ENCODE measurements at places on chromosomes 7 and 10.

- no peak for DNase-seq
These were observed 536.6 kb downstream of the TCERG1L start for GRCh38 chr10:130774871-130775270.

GRCh38 chr7:104207348-104207730 is 474 bp downstream of the ORC5 start:
- no peak for DNase-seq

- no peak for DNase-seq
These were observed 162.6 kb downstream of the RAB11FIP2 start for GRCh38 chr10:117884093-117884492.

- DNase-seq: no peak
These were observed 93.8 kb upstream of the SMNDC1 start for GRCh38 chr10:110398419-110399105.

DNA sequence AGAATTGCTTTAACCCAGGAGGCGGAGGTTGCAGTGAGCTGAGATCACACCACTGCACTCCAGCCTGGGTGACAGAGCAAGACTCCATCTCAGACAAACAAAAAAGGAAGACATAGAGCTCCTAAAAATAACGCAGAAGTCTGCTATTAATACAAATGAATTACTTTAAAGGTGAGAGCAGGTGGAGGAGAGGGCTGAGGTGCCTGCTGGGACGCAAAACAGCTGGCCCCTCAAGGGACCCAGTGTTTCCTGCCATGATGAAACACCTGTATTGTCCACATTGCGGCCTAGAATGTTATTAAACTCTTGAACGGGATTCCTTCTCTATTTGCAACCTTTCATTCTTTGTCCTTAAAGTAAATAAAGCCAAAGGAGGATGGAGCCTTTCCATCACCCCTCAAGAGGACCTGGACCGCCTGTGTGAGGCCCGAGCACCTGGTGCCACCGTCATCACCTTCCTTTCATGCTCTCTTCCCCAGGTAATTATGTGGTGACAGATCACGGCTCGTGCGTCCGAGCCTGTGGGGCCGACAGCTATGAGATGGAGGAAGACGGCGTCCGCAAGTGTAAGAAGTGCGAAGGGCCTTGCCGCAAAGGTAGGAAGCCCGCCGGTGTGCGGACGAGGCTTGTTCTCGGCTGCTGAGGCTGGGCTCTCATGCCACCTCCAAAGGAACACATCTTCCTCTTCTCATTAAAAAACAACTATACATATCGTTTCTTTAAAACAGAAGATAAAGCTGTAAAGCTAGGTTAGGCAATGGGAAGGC is 136.7 kb downstream of the EGFR start:
- peak; percentile 24 for DNase-seq

- no peak for DNase-seq
These were observed 583.5 kb downstream of the SDK1 start for GRCh38 chr7:3884543-3884942.

- peak; percentile 35 for DNase-seq
These were observed 17.0 kb downstream of the FAM131B start for GRCh38 chr7:143345428-143345900.

DNA sequence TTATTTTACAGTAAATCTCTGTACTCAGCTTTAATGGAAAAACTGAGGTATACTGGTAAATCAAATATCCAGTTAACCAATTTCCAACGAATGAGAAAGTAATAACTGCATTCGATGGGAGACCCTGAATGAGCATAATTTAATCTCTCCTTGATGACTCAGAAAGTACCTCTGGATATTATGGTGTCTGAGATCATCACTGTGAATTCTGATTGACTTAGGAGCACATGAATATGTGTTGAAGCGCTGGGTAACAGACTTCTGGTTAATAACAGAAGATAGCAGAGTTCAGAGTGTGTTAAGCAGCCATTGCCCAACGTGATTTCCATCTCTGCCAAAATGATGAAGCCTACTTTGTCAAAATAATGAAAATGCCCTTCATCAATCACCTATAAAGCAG is 116.6 kb downstream of the NRP1 start:
- no peak for DNase-seq

DNA sequence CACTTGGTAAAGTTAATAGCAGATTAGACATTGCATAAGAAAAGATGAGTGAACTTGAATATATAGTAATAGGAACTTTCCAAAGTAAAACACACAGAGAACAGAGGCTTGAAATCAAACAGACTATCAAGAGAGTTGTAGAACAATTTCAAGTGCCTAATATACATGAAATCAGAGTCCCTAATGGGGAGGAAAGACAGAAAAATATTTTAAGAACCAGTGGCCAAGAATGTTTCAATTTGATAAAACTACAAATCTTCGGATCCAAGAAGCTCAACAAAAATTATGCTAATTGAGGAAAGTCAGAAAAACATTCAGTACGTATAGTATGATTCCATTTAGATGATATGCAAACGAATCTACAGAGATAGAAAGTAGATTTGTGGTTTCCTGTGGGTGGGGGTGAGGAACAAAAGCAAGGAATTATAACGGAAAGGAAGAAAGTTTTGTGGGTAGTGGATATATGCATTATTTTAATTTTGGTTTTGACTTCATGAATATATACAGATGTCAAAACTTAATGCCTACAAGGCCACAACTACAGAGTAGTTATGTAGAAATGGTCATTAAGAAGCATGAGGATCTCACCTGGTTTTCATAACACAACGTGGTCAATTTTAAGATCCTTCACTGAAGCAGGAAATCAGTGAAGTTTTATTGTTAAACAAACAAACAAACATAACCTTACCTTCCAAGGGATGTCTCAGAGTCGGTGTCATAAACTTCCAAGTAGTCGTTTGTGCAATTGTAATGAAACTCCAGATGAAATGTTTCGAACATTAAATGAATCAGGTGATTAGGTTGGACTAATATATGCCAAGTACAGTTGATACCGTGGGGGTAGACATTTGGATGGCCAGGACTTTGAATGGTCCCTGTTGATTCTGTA is 62.0 kb downstream of the CUBN start:
- no peak for DNase-seq

DNA sequence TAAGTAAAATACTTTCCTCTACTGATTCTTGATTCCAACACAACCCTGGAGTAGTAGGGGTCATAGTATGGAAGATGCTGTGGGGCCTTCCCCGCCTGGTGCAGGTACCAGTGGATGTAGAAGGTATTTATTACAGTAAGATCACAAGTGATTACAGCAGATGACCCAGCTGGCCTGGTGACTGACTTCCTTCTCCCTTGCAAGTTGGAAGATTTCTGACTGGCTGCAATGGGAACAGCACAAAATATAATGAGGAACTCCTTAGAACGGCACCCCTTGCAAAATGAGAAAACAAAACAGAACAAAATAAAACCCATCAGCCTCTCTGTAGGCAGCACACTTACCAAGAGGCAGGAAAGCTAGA is 61.7 kb upstream of the TARP start:
- DNase-seq: no peak

DNA sequence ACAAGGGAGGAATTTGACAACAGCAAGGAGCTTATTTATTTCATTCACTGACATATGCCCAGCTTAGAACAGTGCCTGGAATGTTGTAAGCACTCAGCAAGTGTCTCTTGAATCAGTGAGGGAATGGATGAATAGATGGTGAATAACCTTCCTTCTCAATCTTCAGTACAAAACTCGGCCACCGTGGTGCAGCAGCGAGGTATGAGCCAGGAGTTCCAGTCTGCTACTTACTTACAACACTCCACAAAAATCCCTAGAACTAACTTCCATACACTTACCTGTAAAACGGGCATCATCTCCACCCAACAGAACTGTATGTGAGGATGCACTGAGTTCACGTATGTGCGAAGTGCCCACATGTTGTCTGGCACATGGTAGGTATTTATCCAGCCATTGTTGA is 237.4 kb downstream of the WDR11 start:
- DNase-seq: peak; percentile 5

- DNase-seq: no peak
These were observed 152.3 kb upstream of the LANCL2 start for GRCh38 chr7:55212838-55213237.

- peak; percentile 1 for DNase-seq
These were observed 687.8 kb downstream of the IPMK start for GRCh38 chr10:57579926-57580325.

DNA sequence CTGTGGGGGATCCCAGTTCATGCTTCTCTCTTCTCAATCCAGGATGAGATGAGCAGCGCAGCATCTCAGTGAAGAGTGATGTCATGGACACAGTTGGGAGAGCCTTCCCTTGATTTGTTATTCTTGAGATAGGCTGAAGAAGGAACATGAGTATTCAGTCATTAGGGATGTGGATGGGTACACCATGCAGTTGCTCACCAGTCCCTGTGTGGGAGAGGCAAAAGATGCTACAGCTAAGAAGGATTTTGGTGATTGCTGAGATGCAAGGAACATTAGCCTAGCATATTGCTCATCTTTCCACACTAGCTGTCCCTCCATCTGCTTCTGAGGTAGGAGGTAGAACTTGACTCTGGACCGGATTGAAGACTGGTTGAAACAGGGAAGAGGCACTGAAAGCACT is 179.6 kb downstream of the GALNT17 start:
- DNase-seq: no peak

- no peak for DNase-seq
These were observed 8.8 kb upstream of the ZNF248 start for GRCh38 chr10:37865957-37866803.

DNA sequence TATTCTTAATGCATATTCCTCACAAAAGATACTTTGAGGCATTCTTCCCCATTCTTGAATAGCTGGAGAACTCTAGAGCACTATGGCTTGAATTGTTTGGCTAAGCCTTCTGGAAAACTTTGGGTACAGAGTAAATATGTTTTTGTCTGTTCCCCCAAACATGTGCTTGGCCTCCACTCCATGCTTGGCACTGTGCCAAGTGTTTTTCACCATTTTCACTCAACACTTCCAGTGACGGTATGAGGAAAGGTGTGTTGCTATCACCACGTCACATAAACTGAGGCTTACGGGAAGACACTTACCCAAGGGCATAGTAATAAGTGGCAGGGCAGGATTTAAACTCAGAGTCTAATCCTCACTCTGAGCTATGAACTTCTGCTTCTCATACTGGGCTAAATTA is 318.2 kb downstream of the WDR11 start:
- DNase-seq: no peak

- no peak for DNase-seq
These were observed 206.2 kb upstream of the YAE1 start for GRCh38 chr7:39360038-39360437.

DNA sequence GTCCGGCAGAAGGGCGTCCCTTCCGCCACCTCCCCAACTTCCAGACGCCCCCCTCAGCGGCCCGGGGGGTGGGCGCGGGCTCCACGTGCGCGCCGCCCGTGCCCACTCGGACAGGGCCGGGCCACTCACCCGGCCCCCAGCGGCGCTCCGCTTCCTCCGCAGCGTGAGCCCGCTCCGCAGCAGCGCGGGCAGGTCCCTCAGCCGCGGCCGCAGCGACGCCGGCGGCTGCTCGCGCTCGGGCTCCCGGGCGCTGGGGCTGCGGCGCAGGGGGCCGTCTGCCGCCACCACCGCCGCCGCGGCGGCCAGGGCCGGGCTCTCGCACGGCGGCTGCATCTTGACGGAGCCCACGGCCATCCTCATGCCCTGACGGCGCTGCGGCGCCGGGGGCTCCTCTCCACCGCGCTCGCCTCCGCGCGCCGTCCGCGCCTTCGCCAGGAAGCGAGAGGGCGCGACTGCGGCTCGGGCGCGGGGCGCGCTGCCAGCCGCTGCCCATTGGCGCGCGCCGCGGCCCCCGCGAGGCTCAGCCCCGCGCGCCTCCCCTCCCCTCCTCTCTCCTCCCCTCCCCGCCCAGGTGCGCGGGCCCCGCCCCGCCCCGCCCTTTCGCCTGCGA is at the start of gene RAPGEF5:
TSS of gene RAPGEF5 (minus strand) at position 454 of the 610 bp plus-strand sequence. CDS start at position 360, 94 bp downstream.
- peak; percentile 47 for DNase-seq

DNA sequence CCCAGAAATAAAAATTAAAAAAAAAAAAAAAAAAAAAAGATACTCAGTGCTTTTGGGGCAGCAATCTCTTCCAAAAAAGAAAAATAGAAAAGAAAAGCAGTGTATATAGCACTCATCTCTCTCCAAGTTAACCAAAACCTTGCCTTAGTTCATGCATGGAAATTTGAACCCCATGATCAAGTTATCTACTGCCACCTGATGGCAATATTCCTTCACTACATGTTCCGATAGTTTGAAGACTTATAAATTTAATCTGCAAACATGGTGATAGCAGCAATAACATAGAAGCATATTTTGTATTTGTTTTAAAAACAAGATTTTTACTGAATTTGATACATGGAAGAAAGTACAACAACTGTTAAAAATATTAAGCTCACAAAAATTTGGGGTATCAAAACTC is 48.6 kb upstream of the SLIT1 start:
- DNase-seq: peak; percentile 5

DNA sequence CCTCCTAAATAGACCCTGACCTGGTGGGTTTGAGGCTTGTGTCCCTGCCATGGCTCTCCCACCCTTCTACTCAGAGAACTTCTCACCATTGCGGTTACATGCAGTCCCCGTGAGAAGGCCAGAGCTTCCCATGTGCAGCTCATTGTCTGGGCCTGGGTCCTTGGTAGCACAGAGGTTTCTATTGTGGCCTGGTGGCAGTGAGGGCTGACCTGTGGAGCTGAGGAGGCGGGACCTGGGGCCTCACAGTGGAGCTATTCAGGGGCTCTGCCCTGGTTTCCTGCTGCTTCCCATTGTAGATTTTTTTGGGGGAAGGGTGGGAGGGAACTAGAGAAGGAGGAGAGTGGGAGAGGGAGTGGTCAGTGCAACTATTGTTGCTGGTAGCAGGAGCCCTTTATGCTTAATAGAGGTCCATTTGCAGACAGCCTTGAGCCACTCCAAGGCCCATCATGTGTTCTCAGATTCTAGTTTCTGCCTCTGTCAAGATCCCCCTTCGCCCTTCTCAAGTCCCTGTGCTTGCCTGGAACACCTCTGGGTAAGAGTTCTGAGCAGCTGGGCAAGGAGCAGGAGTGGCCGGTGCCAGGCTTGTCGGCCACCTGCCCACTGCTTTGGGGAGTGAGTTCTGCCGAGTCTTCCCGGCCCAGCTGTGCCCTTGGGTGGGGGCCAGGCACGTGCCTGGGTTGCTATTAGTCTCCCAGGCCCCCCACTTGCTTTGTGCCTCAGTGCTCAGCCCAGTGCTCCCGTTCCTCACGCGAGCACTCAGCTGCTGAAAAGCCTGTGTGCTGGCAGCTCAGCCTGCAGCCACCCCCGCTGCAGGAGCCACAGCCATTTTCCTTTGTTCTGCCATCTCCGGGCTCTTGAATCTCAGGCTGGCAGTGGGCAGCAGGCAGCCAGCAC is 10.7 kb downstream of the TSPAN14 start:
- no peak for DNase-seq

GRCh38 chr10:11019724-11020547 is 2.3 kb downstream of the CELF2 start:
- DNase-seq: no peak

GRCh38 chr7:74202841-74203556 is 6.8 kb upstream of the LAT2 start:
- DNase-seq: no peak

- no peak for DNase-seq
These were observed 32.8 kb downstream of the TMEM130 start for GRCh38 chr7:98836811-98837629.

GRCh38 chr7:30707391-30708357 is 25.4 kb upstream of the CRHR2 start:
- DNase-seq: no peak
